ENCODE measurements at places on chromosomes 11 and 22.

GRCh38 chr11:3669742-3670183 is 1.4 kb downstream of the CHRNA10 start:
- DNase-seq: no peak

- no peak for DNase-seq
Measured at GRCh38 chr11:12761029-12761428, 86.8 kb downstream of the TEAD1 start.

GRCh38 chr11:119409731-119410130 is 13.2 kb downstream of the THY1 start:
- DNase-seq: no peak

- peak; percentile 43 for DNase-seq
Measured at GRCh38 chr11:19344661-19345518, 104.1 kb upstream of the E2F8 start.

DNA sequence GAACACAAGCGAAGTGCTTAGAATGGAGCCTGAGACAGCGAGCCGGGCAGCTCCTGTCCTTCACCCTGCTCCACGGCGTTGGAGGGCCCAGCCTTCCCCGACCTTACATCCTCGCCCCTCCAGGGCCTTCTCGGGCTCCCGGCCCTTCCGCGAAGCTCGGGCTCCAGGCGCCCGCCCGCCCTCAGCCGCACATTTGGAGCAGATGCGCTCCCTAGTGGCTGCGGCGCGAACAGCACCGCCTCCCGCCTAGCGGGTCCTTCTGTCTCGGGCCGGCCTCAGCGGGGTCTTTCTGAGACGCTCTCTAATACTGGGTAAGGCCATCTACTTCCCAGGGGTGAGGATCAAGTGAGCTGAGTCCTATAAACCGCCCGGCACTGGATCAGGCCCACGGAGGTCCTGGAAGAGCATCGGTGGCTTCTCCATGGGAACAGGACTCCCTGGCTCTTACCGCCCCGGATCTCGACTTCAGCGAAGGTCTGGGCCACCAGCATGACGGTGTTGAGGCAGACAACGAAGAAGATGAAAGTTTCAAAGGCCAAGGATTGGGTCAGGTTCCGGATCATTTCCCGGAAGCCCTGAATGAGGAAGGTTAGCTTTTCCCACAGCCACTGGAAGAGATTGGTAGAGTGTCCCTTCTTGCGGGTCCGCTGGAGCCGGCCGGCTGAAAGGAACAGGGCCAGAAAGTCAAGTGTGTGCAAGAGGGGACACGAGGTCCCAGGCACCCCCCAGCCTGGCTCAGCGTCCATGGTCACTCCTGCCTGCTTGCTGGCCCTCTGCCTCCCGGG is 3.7 kb downstream of the CATSPER1 start:
- DNase-seq: peak; percentile 12

- no peak for DNase-seq
Measured at GRCh38 chr11:64028398-64029115, 7.2 kb upstream of the FLRT1 start.

DNA sequence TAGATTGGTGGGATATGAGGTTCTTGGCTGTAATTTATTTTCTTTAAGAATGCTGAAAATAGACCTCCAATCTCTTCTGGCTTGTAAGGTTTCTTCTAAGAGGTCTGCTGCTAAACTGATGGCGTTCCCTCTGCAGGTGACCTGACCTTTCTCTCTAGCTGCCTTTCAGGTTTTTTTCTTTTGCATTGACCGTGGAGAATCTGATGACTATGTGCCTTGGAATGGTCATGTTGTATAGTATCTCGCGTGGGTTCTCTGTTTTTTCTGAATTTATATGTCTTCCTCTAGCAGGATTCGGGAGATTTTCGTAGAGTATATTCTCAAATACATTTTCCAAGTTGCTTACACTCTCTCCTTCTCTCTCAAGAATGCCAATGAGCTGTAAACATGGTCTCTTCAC is 122.2 kb downstream of the DDX10 start:
- DNase-seq: no peak

- no peak for DNase-seq
Measured at GRCh38 chr11:371716-372590, 2.7 kb downstream of the B4GALNT4 start.

- no peak for DNase-seq
Measured at GRCh38 chr11:70942593-70942992, 309.8 kb downstream of the SHANK2 start.

DNA sequence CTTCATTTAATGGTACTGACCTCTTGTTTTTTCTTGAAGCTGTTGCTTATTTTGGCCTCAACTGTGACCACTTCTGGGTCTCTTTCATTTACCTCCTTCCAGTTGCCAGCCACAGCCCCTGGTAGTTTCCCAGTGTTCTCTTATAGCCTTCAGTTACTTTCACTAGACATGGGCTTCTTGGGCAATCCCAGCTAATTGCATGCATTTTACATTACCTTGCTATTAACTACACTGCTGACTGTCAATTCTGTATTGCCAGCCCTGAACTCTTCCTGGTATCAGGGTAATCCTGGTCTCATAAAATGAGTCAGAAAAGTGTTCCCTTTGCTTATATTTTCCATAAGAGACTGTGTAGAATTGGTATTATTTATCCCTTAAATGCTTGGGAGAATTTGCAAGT is 195.8 kb upstream of the LARGE1 start:
- no peak for DNase-seq

GRCh38 chr22:50613291-50613981 is 12.8 kb downstream of the MAPK8IP2 start:
- no peak for DNase-seq

DNA sequence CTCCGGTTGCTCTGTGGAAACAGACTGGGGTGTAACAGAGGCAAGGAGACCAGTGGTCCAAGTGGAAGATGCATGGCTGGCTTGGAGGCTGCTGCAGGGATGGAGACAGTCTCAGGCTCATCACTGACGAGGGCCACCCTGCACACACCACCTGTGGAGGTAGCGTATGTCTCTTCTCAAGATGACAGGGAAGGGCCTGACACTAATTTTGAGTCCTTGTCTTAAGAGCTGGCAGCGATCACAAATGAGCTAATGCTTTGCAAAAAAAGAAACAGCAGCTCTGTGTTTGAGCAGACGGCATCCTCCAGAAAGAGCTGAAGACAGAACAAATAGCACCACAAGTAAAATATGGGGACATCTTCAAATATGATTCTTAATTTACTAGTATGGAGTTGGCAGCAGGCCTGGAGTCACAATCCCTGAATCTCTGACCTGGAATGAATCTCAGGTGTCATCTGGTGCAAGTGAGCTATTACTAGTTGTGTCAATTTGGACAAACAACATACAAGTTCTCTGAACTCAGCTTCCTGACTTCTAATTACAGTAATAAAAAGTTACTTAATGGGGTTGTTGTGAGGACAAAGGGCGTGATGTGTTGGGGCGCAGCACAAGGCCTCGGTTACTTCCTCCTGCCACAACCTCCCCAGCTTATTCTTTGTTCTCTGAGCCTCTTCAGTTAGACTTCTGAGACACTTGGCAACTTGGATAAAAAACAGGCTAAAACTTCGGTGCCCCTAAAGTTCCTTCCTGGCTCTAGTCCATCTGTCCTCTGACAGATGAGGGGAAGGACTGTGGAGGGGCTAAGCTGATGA is 95.2 kb upstream of the BID start:
- peak; percentile 74 for DNase-seq

GRCh38 chr22:29359469-29359868 is 28.9 kb downstream of the AP1B1 start:
- peak; percentile 73 for DNase-seq

GRCh38 chr22:39703928-39704639 is 133.5 kb downstream of the CACNA1I start:
- DNase-seq: no peak

DNA sequence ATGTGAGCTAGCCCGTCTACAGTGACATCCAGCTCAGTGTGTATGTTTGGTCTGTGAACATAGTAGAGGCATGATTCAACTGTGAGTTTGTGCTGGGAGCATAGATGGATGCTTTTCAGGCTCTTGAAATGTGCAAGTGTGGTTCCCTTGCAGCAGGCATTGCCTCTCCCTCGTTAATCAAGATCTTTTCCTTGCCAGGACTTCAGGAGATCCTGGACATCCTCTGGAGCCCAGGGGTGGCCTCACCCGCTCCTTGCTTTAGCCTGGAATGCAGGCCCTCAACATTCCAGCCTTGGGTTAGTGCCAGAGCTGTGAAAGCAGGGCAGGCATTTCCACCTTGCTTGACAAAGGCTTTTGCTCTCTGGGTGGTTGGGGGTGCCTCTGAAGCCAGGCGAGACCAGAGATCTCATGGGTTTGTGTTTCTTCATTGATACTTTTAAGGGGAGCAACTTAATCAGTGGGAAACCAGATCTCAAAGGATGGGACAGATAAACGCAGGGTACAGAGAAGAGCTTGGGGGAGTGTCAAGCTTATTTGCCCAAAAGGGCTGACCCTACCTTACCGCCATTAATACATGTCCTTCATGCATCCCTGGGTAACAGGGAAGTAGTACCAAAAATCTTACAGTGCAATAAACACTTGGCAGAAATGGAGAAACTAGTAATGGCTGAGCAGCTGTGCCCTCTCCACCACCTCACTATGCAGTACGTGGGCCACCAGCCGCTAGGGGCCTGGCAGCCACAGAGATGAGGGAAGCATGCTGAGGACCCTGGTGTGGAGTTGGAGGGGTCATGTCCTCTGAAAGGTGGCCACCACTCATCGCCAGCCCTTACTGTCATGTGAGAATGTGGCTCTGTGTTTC is 72.1 kb downstream of the PTPRJ start:
- DNase-seq: no peak

GRCh38 chr11:4459500-4459899 is 10.4 kb downstream of the OR52K2 start:
- peak; percentile 51 for DNase-seq

DNA sequence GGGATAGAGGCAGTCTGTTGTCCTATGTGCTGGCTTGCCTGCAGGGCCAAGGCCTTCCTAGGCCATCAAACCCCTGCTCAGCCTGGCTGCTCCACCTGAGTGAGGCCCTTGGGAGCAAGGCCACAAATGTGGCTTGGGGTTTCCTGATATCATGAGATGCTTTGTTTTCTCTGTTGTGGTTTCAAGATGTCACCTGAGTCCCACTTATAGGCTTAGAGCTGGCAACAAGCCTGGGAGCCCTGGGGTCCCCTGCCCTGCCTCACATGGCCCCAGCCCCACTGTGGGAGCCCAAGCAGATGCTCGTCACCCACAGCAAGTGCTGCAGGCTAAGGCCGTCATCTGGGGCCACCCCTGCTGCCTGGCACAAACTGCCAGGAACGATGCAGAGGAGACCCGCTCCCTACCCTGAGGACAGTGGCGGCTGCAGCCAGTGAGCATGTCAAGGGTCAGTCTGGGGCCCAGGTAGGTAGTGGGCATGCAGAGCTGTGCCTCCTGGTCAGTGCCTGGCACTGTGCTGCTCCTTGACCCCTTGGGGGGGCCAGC is 75.4 kb upstream of the KCNQ1OT1 start:
- no peak for DNase-seq

DNA sequence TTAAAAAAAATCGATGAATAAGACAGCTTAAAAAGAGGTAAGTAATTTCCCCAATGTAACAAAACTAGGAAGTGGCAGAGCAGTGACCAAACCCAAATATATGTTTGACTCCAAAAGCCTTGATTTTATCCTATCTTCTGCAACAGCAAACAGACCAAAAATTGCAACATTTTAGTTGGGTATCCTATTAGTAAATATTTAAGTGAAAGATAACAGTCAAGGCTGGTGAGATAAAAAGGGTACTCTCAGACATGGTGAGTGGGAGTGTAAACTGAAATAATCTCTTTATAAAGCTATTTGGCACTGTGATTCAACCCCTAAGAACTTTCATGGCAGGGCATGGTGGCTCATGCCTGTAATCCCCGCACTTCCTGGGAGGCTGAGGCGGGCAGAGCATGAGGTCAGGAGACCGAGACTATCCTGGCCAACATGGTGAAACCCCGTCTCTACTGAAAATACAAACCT is 1.9 kb upstream of the RDX start:
- DNase-seq: no peak

DNA sequence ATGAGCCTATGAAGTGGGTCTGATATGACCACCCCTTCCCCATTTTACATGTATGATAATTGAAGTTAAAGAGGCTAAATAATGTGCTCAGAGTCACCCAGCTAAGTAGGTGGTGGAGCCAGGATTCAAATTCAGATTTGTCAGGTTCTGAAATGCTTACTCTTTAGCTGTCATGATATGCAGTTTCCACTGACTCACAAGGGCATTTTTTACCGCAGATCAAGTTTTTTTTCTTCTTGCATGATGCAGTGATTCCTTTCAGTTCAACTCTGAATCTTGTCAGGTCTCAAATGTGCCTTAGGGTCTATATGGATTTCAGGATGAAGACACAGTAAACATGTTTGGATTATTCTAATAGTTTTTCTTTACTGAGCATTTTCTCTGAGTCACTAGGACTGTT is 12.6 kb upstream of the TRIM44 start:
- DNase-seq: no peak

- DNase-seq: no peak
Measured at GRCh38 chr11:123241874-123242543, 47.0 kb upstream of the CLMP start.

Data from pons (tissue), 1 donor.